ENCODE measurements at places on chromosomes 16 and 17.

- DNase-seq: no peak
These were observed 6.6 kb upstream of the MED11 start for GRCh38 chr17:4724650-4725049.

- DNase-seq: no peak
These were observed 30.9 kb upstream of the CRYBA1 start for GRCh38 chr17:29215717-29216116.

DNA sequence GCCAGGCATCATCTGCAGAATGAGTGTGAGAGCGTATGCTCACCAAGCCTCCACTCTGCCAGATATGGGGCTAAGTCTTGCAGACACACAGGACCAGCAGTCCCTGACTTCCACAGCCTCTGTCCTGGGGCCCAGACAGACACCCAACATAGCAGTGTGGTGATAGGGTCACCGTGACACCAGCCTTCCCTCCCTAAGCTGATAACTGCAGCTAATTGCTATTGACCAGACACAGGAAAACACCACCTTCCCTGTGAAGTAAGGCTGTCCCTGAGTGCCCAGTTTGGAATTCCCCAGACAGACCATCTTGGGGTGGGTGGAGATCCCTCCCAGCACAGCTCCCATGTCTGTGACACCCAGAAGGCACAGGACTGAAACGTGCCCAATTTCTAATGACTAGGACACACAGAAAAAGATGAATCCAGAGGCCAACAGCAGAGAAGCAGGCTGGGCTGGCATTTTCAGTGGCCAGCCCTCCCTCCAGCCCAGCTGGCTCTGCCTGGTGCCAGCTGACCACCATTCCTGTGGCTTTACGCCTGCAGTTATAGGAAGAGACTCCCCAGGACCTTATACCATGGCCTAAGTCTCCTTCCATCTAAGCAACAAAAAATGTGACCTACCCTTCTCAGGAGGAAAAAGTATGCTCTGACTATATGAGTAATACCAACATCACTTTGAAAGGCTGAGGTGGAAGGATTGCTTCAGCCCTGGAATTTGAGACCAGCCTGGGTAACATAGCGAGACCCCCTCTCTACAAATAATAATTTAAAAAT, 30.3 kb downstream of the ATPAF2 start:
- DNase-seq: no peak

DNA sequence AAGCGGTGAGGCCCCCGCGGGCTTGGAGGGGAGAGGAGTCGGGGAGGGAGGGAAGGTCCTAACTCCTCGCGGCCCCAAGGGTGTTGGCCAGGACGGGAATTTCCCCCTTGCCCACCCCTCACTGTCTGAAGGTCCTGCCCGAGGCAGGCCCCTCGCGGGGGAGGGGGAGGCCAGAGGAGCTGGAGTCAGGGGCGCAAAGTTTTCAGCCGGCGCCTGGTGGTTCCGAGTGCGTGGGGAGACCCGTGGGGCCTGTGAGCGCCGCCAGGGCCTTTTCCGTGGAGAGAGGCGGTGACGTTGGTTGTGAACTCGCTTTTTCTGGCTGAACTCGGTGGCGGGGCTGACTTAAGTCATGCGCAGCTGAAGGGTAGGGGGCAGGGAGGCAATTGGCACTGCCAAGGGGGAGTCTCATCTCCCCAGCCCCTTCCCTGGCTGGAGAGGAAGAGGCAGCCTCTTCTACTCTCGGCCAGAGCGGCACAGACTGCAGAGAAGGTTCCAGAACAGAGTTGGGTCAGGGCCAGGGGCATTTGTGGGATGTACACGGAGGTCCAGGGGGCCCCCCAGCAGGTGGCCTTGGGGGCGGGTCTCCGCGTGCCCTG, 1.5 kb downstream of the CACNA1H start:
- no peak for DNase-seq

DNA sequence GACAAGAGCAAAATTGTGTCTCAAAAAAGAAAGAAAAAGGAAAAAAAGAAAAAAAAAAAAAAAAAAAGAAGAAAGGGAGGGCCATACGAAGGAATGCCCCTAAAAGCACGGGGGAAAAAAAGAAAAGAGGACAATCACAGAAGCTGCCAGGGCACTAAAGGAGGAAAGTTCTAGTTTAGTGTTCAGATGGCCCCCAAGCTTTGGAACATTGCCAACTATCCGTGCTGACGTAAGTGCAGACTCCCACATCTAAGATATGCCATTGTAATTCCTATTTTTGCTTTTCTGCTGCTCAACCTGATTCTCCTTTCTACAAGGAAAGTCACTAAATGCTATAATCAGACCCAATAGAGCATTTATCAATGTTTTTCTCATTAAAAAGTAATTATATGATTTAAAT, 842.1 kb downstream of the KCNJ2 start:
- no peak for DNase-seq

DNA sequence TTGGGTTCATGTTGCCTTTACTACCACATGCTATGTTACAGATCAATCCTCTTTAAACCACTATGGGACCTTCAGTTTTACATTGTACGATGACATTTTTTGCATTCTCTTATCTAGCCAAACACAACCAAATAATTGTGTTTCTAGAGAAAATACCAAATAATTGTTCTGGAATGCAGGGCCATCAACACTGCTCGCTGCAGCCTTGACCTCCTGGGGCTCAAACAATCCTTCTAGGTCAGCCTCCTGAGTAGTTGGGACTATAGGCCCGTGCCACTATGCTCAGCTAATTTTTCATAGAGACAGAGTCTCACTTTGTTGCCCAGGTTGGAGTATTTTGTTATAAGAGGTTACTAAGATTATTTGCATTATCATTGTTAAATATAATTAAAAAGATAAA, 237.5 kb upstream of the PMFBP1 start:
- DNase-seq: no peak

DNA sequence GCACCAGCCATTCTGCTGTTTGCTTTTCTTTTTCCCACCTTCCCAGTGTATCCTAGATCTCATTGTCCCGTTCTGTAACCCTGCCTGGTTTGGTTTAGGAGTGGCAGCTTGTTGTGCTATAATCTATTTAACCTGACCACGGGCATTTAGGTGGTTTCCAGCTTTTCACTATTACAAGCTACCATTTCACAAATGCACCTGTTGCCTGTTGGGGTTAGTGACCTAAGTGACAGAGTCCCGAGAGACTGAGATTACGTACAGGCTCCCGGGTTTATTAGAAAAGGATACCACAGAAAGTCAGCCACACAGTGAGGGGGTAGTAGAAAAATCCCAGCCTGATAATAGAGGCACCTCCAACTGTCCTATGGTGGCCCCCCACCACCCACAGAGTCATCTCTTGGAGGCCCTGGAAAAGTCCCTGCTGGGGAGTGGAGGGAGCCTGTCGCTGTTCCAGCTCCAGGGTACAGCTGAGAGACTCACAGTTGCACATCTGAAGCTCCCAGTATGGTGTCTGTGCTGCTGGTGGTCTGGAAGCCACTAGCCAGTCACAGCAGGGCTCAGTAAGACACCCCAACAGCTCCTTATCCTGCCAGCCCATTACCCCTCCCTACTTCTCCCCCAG, 21.2 kb downstream of the CLEC16A start:
- no peak for DNase-seq
